Aorta (tissue), 5 donors: ENCODE measurements at places on chromosomes 6 and 20. TPM values are rescaled to one million over a fixed set of nuclear protein-coding genes. Genes with fewer than 3 reads are reported as not detected.

GINS1 gene
- 1.5 TPM for total RNA-seq

OR2H2 gene
- total RNA-seq = not detected

PDCD2 gene
- 43.9 TPM for total RNA-seq

- no peaks in the 10 kb centered on the region for H3K27me3 ChIP-seq
- no peak overlapping the region for H3K4me3 ChIP-seq
- H3K27ac ChIP-seq = no peak overlapping the region
- DNase-seq = no peak
- H3K4me1 ChIP-seq = no peaks in the 10 kb centered on the region
- H3K36me3 ChIP-seq = peaks cover 3% of the 10 kb centered on the region
Measured at GRCh38 chr6:149628875-149629510, 19.5 kb downstream of the KATNA1 start.

IL17A gene
- not detected for total RNA-seq

DNA sequence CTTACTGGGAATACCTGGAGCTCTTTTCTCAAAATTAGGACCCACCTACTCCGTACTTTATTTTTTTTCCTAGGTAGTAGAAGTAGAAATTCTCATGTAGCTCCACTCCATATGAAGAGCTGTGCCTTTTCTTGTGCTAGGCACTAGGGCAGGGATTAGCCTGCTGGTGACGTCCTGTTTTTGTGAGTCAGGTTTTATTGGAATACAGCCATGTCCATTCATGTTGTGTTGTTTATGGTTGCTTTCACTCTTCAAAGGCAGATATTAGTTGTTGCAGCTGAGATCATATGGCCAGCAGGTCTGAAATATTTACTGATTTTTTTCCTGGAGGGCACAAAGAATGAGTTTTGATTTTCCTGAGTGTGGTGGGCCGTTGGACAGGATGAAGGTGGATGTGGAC is 20.5 kb downstream of the XRN2 start:
- H3K36me3 ChIP-seq = no peaks in the 10 kb centered on the region
- H3K4me1 ChIP-seq = no peaks in the 10 kb centered on the region
- DNase-seq = no peak
- H3K27me3 ChIP-seq = no peaks in the 10 kb centered on the region
- H3K27ac ChIP-seq = no peak overlapping the region

C6orf132 gene
- 3.1 TPM for total RNA-seq

- H3K36me3 ChIP-seq = no peaks in the 10 kb centered on the region
- DNase-seq = no peak
- H3K4me3 ChIP-seq = no peak overlapping the region
- no peaks in the 10 kb centered on the region for H3K27me3 ChIP-seq
Measured at GRCh38 chr6:39157511-39157910, 42.5 kb upstream of the SAYSD1 start.

DNA sequence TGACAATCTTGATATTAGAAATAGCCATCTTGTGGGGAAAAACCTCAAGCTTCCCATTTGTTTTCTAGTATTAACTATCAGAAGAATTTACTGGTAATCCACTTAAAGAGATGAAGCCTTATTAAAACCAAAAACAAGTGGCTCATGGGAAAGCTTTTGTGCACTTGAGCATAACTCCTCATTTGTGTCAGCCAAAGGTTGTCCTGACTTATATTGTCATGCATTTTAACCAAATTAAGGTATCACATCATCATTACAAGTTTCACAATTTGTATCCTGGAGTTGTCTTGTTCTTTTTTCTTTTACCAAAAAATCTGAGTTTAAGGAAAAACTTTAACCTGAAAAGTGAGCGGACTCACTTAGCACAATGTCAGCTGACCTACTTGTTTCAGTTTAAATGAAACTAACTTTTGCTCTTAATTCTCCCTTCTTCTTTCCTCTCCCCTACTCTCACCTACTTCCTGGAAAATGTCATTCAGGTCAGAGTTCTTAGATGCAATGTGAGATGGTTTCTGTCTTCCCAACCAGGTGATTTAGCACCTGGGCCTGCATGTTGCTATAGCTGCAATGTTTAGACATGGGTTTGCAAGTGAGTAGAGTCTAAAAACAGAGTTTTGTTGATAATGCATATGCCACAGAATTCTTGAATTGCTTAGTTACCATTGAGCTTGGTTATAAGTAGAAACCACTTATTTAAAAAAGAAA is 82.8 kb downstream of the TNFAIP3 start:
- H3K4me1 ChIP-seq = no peaks in the 10 kb centered on the region
- H3K4me3 ChIP-seq = no peak overlapping the region
- H3K36me3 ChIP-seq = no peaks in the 10 kb centered on the region
- H3K27ac ChIP-seq = no peak overlapping the region
- DNase-seq = no peak
- H3K27me3 ChIP-seq = no peaks in the 10 kb centered on the region

GRCh38 chr6:105771313-105771970 is 314.7 kb upstream of the PRDM1 start:
- no peak overlapping the region for H3K27ac ChIP-seq
- no peak overlapping the region for H3K4me3 ChIP-seq
- H3K4me1 ChIP-seq = no peaks in the 10 kb centered on the region
- no peak for DNase-seq
- no peaks in the 10 kb centered on the region for H3K27me3 ChIP-seq

DNA sequence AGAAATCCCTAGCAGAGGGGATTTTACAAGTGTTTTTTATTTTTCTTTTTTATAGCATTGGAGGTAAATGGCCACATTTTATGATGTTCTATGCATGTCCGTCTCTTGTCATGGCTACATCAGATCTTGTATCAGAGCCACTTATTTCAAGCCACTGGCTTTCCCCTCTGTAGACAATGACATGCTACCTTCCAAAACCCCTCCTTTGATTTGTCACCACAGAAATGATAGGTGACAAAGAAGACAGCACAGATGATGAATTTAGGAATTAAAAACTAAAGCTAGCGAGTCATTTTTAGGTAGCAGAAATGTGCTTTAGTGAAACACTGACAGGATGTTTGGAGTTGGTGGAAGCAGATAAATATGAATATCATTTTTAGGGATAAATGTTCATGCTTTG is 20.8 kb downstream of the PLCB1 start:
- no peaks in the 10 kb centered on the region for H3K4me1 ChIP-seq
- H3K27me3 ChIP-seq = no peaks in the 10 kb centered on the region
- H3K27ac ChIP-seq = no peak overlapping the region
- no peak overlapping the region for H3K4me3 ChIP-seq
- H3K36me3 ChIP-seq = no peaks in the 10 kb centered on the region
- no peak for DNase-seq

CST4 gene
- not detected for total RNA-seq

DNA sequence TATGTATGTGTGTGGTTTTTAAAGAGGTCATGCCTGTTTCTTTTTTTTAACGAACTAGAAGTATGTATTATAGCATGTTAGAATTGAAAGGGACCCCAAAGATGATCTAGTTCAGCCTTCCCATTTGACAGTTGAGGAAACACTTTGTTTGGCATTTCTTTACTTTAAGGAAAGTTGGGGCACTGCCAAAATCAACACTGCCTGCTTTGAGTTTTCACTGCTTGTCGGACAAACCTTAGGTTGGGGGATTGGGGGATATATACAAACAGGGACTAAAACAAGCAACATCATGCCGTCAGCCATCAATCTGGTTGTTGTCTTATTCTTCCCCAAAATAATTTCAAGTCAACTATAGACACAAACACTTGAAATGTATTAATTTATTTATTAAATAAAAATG is 14.1 kb upstream of the CALHM6 start:
- H3K4me1 ChIP-seq = peaks cover 4% of the 10 kb centered on the region
- no peak overlapping the region for H3K4me3 ChIP-seq
- no peak for DNase-seq
- no peaks in the 10 kb centered on the region for H3K27me3 ChIP-seq

DNA sequence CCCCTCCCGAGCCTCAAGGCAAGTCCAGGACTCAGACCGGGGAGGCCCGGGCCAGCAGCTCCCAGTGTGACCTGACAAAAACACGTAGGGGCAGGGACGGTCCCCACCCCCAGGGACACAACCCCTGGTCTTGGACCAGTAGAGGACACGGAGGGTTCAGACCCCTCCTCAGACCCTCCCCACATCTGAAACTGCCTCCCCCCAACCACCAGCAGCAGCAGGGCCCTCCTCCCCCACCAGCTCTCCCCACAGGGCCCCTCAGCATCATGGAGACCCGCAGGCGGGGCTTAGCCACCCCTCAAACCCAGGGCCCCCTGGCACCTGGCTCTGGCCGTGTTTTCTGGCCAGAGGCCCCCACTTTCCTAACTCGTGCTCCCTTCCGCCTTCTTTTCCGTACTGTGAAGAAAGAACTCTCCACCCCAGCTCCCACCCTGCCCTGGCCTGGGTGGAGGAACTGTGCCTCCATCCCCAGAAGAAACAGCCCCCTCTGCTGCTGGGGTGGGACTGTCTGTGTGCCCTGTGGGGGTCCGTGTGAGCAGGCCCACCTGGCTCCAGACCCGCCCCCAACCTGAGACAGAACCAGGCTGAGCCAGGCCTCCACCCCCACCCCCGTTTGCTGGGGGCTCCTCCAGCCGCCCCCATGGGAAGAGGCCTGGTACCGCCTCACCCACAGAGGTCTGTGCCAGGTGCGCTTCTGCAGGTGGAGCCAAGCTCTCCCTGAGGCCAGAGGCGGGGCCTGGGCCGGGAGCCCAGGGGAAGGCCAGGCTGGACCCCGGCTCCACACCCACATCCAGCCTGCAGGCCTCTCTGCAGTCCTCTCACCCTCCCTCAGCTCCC is 39.0 kb upstream of the MDFI start:
- H3K4me3 ChIP-seq = no peak overlapping the region
- H3K27me3 ChIP-seq = no peaks in the 10 kb centered on the region
- H3K4me1 ChIP-seq = no peaks in the 10 kb centered on the region

SIRPG gene
- total RNA-seq = not detected

DNA sequence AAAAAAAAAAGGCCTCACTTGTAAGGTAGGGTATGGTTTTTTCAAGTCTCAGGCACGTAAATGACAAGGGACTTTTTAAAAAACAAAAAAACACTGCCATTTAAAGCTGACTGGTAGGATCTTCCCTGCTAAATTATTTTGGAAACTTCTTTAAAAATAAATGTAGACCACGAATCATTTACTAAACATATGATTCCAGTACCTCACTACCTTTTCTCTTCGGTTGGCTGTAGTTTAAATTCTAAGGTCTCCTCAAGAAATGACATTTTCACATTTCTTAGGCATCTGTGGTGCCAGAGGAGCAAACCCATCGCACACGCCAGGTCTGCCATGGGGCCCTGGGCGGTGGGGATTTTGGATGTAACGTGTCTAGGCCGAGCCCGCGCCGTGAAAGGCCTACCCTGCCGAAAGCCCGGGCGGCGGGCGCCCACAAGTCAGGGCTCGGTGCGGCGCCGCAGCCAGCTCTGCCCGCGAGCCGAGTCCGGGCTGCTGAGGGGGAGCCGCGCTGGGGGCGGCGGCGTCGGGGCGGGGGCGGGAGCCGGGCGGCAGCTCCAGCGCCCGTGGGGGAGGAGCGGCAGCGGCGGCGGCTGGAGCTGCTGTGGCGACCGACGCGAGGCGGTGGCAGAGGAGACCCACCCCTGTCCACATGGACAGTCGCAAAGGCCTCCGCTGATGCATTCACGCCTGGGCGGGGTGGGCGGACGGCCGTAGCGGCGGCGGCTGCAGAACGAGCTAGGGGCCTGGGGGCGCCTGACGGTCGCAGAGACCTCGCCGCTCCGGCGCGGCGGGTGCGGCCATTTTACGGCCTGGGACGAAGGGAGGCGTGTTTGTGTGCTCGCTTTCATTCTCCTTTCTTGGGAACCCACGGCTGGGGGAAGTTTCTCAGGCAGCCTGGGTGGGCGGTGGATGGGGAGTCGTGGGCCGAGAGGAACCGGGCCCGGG is at the start of gene SENP6:
Gene SENP6 (plus strand): TSS at position 577 of the 942 bp plus-strand sequence. CDS start 645 bp downstream, outside the sequence.
- peak; percentile 92 for DNase-seq
- peak within 1 kb of the TSS; percentile 81 for H3K27ac ChIP-seq
- H3K36me3 ChIP-seq = no peaks in the 10 kb centered on the region
- peak within 1 kb of the TSS; percentile 70 for H3K4me3 ChIP-seq
- peaks cover 3% of the 10 kb centered on the region for H3K4me1 ChIP-seq

DNA sequence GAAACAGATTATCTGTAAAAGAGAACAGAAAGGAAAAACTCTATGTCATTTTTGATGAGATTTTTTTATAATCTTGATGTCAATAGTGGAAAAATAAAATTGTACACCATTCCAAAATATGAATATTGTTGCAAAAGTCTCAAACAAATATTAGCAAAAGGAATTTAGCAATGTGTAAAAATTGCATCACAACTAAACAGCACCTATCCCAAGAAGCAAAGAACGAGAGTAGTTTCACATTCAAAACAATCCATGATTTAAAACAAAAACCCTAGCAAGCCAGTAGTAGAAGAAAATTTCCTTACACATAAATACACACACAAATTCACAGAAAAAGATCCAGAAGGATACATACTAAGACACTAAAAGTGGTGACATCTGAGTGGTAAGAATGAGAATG is 38.4 kb downstream of the LCA5 start:
- no peak overlapping the region for H3K27ac ChIP-seq
- no peak overlapping the region for H3K4me3 ChIP-seq
- no peak for DNase-seq

DNA sequence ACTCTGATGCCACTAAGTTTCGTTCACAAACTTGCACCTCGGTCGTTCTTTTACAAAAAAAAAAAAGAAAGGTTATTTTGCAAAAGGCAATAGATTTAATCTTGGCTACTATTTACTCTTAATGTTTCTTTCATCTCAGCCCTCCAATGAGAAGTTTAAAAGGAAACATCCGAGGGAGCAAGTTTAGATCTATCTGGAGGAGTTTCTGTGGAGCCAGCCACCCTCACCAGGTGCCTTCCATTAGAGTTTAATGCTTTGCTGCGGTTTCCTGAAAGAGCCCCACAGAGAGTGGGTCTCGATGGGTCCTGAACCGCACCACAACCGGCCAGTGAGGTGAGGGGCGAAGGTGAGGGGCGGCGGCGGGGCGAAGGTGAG is 632 bp downstream of the PRKN start:
- no peaks in the 10 kb centered on the region for H3K4me1 ChIP-seq
- no peak overlapping the region for H3K27ac ChIP-seq
- H3K4me3 ChIP-seq = peak overlapping the region; percentile 79
- DNase-seq = no peak

DNA sequence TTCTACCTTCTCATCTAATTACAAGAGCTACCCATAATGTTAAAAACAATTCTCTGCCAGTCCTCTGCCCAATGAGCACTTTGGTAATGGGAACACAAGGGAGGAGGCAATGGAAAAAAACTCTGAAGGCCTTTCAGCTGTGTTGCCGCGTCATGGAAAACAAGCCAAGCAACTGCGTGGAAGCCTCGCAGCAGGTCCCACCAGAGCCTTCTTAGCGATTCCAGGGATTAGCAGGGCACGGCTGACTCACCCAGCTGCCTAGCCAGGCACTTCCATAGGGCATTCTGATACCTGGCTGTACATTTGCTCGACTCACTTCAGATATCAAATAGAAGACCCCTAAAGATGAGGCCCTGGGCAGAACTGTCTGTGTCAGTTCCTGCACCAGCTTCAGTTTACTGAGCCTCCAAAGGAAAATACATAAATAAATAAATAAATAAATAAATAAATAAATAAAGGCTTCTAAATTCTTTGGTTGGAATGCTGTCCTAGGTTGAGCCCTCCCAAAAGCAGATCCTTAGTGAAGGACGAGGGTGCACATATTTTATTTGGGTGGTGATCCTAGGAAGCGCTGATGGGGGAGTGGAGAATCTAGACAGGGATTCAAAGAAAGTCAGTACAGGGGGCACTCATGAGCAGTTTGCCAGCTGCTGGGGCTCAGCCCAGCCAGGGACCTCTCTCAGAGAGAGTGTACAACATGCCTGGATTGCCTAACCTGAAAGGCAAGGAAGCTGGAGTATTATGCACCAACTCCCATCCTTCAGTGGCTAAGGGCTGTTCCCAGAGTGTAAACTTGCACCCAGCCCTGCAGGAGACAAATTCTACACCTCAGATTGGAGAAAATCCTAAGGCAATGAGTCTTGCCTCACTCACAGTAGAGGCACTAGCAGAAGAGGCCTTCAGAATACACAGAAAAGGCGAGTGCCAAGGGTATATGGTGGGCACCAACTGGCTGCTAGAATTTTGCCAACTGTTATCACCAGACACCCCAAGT is 18.2 kb downstream of the SNAP25 start:
- no peaks in the 10 kb centered on the region for H3K36me3 ChIP-seq
- no peak overlapping the region for H3K27ac ChIP-seq
